ENCODE measurements at places on chromosomes 4 and X.

- DNase-seq: no peak
Observed at GRCh38 chr4:108900018-108900580, 137.2 kb upstream of the ETNPPL start.

DNA sequence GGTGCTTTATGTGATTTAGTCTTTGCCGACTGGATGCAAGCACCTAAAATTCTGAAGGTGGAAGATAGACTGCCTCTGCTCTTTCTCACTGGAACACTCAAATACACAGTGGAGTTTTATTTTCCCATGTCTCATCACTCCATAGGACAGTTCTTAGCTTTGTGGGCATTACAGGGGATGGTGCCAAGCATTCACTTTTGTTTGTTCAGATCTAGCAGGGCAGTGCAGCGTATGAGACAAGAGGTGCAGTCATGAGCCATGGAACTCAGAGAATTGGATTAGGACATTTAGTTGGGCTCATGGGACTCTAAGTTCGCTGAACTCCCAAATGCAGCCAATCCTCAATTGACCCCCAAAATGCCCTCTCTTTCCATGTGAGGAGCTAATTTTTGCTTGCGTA, 1136.9 kb upstream of the PRKX start:
- no peak for DNase-seq

DNA sequence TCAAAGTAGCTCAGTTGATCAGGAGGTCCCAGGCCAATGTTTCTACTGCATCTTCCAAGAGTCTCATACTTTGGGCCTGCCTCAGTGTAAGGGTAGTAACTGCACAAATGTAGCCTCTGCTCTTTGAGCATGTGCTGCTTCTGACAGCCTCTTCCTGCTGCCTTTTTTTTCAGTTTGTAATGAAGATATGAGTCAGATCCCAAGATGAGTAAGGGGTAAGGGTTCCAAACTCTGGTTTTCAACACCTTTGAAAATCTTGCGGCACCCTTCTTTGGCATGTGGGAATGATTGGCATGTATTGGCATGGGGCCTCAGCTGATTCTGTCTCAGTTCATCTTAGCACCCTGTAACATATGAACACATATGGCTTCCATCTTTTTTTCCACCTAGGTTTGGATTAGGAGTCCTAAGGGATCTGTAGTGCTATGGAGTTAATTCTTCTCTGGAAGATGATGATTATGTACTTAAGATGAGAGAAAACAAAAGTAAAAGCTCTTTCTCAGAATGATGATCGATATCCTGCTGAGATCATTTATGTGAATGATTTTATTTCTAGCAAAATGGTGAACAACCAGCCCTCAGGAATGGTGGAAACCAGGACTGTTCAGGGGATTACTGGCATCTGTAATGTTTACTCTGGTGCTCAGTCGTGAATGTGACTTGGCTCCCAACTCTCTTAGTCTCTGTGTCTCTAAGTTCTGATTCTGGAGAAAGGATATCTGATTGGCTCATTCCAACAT, 118.7 kb upstream of the PRPS2 start:
- no peak for DNase-seq

GRCh38 chr4:126560794-126561193, 1072.0 kb upstream of the INTU start:
- DNase-seq: no peak

DNA sequence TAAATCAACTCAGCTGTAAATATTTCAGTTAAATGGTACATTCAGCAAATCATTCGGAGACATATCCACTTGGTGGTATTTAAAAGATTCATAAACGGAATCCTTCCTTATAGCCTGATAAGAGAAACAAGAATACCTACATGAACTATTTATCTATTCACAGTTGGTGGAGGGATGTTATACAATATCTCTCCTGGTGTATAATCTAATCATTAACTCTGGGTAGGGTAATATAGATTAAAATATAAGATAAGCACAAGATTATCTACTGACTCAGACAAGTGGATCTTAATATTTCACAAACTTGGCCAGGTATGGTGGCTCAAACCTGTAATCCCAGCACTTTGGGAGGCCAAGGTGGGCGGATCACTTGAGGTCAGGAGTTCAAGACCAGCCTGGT, 164.5 kb upstream of the MAP3K15 start:
- no peak for DNase-seq

GRCh38 chrX:39613997-39614679, 483.6 kb downstream of the BCOR start:
- DNase-seq: peak; percentile 27

GRCh38 chr4:174859904-174860303, 30.9 kb upstream of the GLRA3 start:
- no peak for DNase-seq

DNA sequence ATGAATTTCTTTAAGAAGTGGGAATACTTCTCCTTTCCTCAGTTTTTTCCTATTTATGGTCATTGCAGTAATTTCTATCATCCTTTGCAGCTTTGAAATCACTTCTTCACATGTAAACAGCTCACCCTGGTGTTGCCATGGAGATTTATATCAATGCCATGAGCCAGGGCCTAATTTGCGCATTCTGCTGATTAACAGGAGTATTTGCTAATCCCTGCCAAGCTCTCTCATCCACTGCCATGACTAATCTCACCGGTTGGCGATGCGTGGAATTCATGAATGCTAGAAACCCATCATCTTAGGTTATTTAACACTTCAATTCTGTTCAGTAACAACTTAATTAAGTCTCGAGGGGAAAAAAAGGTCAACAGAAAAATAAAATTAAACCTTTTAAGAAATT, 11.8 kb upstream of the FGF13 start:
- DNase-seq: no peak

GRCh38 chrX:71320126-71320525, 18.6 kb downstream of the ITGB1BP2 start:
- DNase-seq: no peak

DNA sequence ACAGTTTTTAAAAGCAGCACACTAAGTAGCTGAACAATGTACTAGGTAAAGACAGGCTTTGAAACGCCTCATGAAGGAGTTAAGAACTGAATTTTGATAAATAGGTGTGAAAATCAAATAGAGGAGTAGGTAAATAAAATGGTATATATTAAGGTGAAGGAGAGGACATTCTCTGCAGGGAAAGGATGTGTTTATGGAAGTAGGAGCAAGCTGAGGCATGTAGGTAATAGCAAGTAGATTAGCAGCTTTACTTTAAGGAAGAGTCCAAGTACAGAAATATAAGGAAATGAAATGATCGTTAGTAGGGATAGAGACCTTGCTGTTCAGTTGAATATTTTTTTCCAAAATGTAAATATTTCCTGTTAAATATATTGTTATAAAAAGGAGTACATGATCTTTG, 12.5 kb downstream of the METAP1 start:
- no peak for DNase-seq

GRCh38 chr4:91838181-91838861, 465.4 kb upstream of the GRID2 start:
- no peak for DNase-seq

GRCh38 chrX:12425496-12425895, 287.2 kb downstream of the FRMPD4 start:
- DNase-seq: no peak

- no peak for DNase-seq
Observed at GRCh38 chr4:71294301-71294700, 44.5 kb upstream of the SLC4A4 start.

DNA sequence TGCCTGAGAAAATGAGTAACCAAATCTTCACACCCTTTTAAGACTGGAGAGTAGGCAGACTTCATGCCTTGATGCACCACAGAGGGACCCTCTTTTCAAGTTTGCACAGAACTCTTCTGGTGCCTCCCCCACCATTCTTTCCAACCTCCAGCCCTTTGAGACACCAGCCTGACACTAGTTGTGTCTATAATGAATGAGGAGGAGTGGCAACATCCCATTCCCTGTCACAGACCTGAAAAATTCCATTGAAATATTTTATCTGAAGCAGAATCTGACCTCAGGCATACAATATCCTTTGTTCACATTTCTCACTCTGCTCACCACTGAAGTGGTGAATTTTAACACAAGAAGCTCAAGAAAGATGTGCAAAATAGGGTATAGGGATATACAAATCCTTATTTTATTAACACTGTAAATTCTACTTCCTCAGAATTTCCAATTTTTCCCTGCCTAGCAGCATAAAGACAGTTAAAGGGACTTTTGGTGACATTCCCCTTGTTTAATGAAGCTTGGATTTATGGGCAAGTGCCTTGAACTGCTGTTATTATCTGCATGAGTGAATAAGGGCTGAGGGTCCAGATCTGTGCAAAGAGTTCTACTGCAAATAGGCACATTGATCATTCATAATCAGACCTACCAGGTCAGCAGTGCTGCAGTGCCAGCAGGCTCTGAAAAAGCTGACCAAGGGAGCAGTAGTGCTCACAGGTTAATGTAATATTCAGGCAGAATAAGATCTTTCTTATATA, 149.9 kb upstream of the PAQR3 start:
- no peak for DNase-seq

DNA sequence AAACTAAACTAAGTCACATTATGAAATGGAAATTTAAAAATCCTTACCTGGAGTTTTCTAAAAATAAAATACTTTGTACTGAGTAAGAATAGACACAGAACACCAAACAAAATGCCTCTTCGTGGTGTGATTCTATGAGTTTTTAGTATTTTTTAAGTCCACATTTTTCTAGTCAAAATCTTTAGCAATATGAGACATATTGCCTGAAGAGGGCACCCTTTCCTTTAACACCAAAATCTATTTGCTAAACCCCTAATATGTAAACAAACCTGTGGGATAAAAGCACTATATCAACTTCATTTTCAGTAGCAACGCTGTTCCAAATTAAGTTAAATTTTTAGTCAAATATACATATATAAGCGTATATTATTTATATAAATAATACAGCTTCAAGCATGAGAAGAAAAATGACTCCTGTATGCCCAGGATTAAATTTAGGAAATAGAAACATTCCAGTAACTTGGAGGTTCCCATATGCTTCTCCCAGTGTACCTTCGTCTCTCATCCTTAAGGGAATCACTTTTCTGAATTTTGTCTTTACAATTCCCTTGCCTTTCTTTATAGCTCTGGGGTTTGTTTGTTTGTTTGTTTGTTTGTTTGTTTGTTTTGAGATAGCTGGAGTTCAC, 23.0 kb upstream of the PGM2 start:
- DNase-seq: no peak

GRCh38 chrX:37781814-37782213, 2.0 kb downstream of the CYBB start:
- no peak for DNase-seq

DNA sequence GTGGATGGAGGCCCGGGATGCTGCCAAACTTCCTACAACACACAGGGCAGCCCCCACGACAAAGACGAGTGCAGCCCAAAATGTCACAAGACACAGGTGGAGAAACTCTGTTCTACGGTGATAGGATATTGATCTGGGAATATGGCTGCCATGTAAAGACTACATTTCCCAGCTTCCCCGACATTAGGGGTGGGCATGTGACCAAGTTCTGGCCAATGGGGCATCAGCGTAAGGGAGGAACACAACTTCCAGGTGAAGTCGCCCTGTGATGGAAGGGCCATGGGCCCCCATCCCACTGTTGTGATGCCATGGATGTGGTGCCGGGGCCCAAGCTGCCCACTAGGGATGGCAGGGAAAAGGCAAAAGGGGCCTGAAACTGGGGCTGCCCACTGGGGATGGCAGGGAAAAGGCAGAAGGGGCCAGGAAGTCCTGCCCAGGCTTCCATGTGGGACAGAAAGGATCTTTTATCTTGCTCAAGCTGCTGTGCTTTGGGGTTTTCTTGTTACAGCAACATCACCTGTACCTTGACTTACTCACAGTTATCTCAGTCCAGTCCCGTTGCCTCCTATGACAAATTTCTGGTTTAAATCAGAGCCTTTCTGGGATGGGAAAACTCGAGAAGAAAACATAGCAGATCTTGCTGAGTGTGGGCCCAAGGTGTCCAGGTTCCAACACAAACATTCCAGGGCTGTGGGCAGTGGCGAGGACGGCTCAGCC, 9.7 kb upstream of the ADRA2C start:
- no peak for DNase-seq

- no peak for DNase-seq
Observed at GRCh38 chr4:86032476-86033022, 327.3 kb downstream of the MAPK10 start.

- no peak for DNase-seq
Observed at GRCh38 chr4:151263455-151263854, 13.5 kb upstream of the PRSS48 start.

GRCh38 chr4:4492161-4492847, 49.5 kb downstream of the STX18 start:
- DNase-seq: no peak

GRCh38 chr4:117692538-117692937, 341.7 kb upstream of the NDST3 start:
- no peak for DNase-seq

DNA sequence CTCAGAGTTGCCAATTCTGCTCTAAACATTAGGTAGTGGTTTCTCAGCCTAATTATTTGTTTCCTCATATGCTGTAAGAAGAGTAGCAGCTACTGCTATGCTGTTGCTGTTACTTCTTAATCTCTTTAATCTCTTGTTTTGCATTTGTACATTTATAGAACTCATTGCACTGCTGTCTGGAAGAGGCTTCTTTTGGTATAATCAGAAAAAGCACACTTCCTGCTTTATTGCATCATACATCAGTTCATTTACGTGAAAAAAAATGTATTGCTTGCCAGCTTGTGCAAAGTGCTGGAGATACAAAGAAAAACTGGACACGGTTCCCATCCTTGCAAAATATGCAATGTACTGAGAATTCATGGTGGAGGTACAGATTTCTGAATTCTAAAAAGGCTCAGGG, 332.0 kb downstream of the GRXCR1 start:
- no peak for DNase-seq
